Bronchial smooth muscle cell (primary cell): ENCODE measurements at places on chromosomes 11 and 22. TPM values are rescaled to one million over a fixed set of nuclear protein-coding genes. Genes with fewer than 3 reads are reported as not detected.

YAP1 gene
- total RNA-seq: 115 and 123 TPM in 2 replicates

TEX12 gene
- total RNA-seq: 0.16 TPM in 1 of 2 replicates, not detected in the other

TNNI2 gene
- not detected in 2 replicates for total RNA-seq

PHOX2A gene
- total RNA-seq: not detected in 2 replicates

SYT7 gene
- total RNA-seq: 5.5 and 22.7 TPM in 2 replicates

FAM227A gene
- 1.1 and 2.5 TPM in 2 replicates for total RNA-seq

MRGPRX4 gene
- not detected in 2 replicates for total RNA-seq

ARHGAP32 gene
- 9.6 and 15.5 TPM in 2 replicates for total RNA-seq

CALCA gene
- not detected in 2 replicates for total RNA-seq

FOLR2 gene
- total RNA-seq: not detected in 2 replicates

KCNJ1 gene
- under 0.01 TPM in 1 of 2 replicates, not detected in the other for total RNA-seq

SMTNL1 gene
- total RNA-seq: not detected in 2 replicates

LUZP2 gene
- 0.32 TPM in 1 of 2 replicates, not detected in the other for total RNA-seq

CCDC86 gene
- total RNA-seq: 1.2 and 3.3 TPM in 2 replicates

CNGA4 gene
- total RNA-seq: 0.09 and 0.16 TPM in 2 replicates

A4GALT gene
- 24.9 and 38.0 TPM in 2 replicates for total RNA-seq

IL18 gene
- total RNA-seq: 0.32 TPM in 1 of 2 replicates, not detected in the other

PHETA2 gene
- 10.4 and 20.0 TPM in 2 replicates for total RNA-seq

CECR2 gene
- total RNA-seq: not detected in 2 replicates

SOX10 gene
- total RNA-seq: not detected in 2 replicates

ACRV1 gene
- not detected in 2 replicates for total RNA-seq

IRAG1 gene
- 5.7 and 6.8 TPM in 2 replicates for total RNA-seq

CTSF gene
- total RNA-seq: 28.1 and 42.4 TPM in 2 replicates

PES1 gene
- 77.9 and 102 TPM in 2 replicates for total RNA-seq

OR5D18 gene
- total RNA-seq: not detected in 2 replicates

ADAMTS8 gene
- total RNA-seq: 0.32 and 0.77 TPM in 2 replicates

ISX gene
- total RNA-seq: not detected in 2 replicates

SERHL2 gene
- 6.1 and 9.0 TPM in 2 replicates for total RNA-seq
